CD8-positive, alpha-beta T cell (primary cell): ENCODE measurements at places on chromosomes 16 and 17.

GRCh38 chr17:40555296-40556190 is 9.7 kb downstream of the CCR7 start:
- DNase-seq, result peak; percentile 36

- peak; percentile 3 for DNase-seq
These were observed 308 bp downstream of the ADCY9 start for GRCh38 chr16:4115949-4116318.

GRCh38 chr16:55555436-55555835 is 11.0 kb upstream of the CAPNS2 start:
- DNase-seq, result no peak

DNA sequence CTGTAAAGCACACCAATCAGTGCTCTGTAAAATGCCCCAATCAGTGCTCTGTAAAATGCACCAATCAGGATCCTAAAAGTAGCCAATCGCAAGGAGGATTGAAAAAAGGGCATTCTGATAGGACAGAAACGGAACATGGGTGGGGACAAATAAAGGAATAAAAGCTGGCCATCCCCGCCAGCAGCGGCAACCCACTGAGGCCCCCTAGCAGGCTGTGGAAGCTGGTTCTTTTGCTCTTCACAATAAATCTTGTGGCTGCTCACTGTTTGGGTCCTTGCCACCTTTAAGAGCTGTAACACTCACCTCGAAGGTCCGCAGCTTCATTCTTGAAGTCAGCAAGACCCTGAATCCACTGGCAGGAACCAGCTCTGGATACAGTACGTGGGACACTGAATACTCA is 162.4 kb upstream of the TBX2 start:
- no peak for DNase-seq

- no peak for DNase-seq
These were observed 23.1 kb downstream of the PRDM7 start for GRCh38 chr16:90053902-90054500.

GRCh38 chr17:69346766-69347165 is 19.8 kb upstream of the ABCA5 start:
- DNase-seq, result no peak

DNA sequence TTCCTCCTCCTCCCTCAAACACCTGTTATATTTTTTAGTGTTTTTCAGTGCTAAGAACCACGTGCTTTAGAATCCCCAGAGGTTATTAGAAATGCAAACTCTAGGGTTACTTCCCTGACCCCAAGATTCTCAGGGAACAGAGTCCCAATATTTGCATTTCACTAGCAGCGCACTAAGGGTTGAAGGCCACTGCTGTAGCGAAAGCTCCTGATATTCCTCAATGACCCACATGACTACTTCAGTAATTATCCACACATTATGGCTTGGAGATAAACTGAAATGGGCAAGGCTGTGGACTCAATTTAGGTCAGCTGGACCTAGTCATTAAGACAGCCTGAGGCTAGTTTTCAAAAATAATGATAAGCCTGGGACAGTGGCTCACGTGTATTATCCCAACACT is 78.5 kb upstream of the BCAR1 start:
- no peak for DNase-seq

DNA sequence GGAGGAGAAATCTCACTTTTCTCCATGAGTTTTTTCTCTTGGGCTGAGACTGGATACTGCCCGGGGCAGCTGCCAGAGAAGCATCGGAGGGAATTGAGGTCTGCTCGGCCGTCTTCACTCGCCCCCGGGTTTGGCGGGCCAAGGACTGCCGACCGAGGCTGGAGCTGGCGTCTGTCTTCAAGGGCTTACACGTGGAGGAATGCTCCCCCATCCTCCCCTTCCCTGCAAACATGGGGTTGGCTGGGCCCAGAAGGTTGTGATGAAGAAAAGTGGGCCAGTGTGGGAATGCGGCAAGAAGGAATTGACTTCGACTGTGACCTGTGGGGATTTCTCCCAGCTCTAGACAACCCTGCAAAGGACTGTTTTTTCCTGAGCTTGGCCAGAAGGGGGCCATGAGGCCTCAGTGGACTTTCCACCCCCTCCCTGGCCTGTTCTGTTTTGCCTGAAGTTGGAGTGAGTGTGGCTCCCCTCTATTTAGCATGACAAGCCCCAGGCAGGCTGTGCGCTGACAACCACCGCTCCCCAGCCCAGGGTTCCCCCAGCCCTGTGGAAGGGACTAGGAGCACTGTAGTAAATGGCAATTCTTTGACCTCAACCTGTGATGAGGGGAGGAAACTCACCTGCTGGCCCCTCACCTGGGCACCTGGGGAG is 19.1 kb downstream of the NGFR start:
- no peak for DNase-seq

DNA sequence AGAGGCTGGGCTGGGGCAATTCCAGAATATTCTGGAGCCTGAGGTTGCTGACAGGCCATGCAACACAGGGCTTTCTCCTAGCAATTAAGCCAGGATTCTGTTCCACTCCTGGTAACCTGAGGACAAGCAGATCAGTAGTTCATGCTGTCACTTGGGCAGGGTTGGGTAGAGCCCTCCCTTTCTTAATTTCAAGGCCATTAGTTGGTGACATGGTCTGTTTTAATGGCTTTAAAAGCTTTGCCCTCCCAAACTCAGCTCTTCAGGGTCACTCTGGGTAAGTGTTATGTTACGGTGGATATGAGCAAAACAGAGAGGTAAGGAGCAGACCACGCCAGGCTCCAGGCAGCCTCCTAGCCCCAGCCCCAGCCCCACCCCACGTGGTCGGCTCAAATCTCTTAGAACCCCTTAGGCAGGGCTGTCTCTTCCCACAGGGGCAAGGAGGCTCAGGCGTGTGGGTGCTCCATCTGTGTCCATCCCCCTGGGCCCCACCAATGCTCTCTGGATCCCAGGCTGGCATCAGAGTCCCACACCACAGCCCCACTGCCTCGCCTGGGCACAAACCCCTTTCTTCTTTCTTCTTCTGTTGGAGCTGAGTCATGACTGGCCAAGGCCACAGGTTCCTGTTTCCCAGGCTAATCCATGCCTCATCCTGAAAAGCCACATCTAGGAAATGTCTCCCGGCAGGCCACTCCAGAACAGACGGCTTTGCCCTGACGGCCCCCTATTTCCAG is 27.5 kb downstream of the CEP295NL start:
- no peak for DNase-seq

DNA sequence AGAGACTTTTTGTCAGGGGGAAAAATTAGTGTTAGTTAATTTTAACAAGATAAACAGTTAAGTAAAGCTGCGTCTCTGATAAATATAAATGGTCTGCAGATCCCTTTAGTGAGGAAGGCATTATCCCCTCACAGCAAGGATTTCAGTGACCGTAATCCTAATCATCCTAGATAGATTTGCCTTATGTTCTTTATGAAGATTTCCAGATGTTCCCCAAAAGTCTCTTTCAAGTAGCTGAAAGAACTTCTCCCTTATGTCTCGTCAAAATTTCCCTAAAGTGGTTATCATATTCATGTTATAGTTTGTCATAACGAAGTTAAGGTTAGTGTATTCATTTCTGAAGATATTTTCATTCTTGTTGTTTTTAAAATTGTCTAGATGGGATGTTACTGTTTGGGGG is 5.6 kb downstream of the MOSMO start:
- DNase-seq, result no peak

DNA sequence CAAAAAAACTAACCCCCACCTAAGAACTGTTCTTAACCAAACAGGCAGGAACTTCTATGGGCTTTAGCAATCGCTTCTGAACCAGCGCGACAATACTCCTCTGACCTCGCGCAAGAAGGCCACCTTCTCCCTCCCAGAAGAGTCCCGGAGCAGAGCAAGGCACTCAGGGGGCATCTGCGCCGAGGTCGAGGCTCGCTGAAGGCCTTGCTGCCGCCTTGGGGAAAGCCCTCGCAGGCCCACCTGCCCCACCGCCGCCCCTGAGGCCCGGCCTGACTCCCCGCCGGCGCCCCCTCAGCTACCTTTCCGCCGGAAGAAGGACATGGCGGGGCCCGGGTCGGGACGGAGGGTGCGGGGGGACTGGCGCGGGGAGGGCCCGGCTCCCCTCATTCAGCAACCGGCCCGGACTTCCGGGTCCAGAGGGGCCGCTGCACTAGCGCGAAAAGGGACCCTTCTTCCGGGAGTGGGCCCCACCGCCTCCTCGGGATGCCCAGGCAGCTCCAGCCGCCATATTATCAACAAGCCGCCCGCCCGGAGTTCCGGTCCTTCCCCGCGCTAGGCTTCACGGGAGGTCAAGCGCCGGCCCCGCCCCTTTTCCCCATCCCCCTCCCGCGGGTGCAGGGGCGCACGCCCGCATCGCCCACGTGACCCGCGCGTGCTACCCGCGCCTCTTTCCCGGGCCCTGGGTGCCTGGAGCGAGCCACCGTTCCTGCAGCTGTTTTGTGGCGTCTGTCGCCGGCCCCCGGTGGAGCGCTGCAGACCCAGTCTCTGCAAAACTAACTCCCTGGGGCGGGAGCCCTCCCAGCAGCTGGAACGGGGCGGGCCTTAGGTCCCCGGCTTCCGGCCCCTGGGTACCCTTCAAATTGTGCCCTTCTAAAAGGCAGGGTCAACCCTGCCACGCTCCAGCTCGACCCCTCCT is at the start of gene AKAP10:
AKAP10 (minus strand) TSS at position 536 of the 916 bp plus-strand sequence; CDS start at position 387, 149 bp downstream.
- peak; percentile 89 for DNase-seq

- DNase-seq, result no peak
These were observed 1.6 kb downstream of the PRSS36 start for GRCh38 chr16:31148281-31148728.

DNA sequence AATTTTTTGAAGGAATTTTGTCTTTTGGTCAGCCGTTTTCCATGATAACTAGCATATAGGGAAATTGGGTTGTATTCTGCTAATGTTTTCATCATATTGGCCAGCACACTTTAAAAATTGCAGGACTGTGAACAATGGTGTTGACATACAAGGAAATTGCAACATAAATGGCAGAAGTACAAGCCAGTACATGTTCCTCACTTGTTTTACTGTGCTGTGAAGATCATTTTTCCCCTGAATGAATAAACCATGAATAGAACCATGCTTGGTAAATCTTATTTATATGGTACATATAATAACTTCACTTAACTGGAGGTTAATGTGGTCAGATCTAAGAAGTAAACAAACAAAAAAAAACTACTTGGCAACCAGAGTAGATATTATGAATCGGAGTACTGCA is 22.8 kb downstream of the OMG start:
- DNase-seq, result no peak

DNA sequence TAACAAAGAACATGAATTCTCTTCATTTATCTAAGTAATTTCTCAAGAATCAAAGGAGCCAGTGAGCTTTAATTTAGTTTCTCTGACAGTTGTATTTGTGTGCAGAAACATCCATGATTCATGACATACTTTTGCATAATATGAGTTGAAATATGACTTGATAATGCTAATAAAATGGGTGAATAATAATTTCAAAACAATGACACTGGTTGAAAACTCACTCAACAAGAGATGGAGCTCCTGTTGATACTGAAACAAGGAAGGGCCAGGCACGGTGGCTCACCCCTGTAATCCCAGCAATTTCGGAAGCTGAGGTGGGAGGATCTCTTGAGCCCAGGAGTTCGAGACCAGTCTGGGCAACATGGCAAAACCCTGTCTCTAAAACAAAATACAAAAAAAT is 147.0 kb downstream of the MAP2K6 start:
- DNase-seq, result no peak

DNA sequence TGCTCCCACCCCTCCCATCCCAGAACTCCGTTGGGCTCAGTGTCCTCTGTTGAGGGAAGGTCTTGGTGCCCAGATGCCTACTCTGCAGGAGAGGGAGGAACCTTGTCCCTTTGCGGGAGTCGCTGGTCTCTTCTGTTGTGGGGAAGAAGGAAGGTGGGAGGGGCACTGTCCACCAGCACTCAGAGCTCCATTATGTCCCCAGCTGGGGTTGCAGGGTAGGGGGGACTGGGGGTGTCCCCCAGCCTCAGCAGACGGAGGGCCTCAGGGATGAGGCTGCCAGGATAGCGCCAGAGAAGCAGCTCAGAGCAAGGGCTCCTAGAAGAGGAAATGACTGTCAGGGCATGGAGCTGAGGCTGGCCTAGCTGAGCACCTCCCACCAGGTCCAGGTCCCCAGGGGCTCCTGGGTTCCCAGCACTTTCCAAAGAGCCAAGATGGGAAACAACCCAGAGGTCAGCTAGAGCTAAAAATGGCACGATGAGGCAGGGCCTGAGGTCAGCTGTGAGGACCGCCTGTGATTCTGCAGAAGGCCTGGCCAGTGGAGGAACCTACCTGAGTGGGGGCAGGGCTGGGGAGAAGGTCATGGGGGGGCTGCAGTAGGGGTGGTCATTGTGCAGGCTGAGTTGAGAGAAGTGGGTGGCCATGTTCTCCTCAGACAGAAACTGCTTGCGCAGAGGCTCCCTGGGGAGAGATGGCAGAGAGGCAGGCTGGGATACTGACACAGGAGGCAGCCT is 893 bp downstream of the HCFC1R1 start:
- DNase-seq, result no peak

DNA sequence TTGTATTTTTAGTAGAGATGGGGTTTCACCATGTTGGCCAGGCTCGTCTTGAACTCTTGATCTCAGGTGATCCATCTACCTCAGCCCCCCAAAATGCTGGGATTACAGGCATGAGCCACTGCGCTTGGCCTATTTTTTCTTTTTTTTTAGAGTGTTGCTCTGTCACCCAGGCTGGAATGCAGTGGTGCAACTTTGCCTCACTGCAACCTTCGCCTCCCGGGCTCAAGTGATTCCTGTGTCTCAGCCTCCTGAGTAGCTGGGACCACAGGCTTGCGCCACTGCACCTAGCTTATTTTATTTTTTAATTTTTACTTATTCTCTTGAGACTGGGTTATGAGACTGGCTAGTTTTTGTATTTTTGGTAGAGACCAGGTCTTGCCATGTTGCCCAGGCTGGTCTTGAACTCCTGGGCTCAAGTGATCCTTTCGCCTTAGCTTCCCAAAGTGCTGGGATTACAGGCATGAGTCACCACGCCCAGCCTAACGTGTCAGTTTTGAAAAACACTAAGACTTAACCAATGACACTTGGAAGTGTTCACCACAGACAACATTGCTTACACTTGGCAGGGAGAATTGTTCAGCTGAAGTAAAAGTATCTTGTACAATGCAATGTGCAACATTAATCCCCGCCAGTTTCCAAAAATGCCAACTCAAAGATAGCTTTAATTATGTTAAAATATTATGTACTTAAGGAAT is 26.9 kb downstream of the ATAD5 start:
- no peak for DNase-seq

DNA sequence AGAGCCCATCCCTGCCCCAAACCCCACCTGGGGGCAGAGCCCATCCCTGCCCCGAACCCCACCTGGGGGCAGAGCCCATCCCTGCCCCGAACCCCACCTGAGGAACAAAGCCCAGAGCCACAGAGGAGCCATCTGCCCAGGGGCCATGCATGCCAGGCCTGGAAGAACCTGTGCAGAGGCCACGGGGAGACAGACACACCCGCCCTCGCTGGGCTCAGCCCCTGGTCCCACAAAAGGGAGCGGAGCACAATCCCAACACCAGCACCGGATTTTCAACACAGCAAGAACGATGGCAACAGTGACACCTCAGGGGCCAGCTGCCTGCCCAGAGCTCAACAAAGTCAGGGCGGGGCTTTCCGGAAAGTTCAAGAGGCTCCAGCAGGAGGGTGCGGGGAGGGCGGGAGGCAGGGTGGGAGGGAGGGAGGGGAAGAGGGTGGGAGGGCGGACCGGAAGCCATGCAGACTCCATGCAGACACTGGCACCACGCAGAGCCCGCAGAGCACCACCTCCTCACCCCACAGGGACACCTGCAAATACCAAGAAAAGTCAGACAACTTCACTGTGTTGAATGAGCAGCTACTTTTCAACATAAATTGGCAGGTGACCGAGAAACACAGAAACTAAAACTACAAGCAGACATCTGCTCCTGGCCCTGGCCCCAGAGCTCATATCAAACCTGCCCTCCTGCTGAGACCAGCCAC is 27.9 kb upstream of the C16orf95 start:
- peak; percentile 21 for DNase-seq
